ENCODE measurements at places on chromosomes 12 and 14.
A peak's percentile ranks its signal among the peaks of the same experiment; 100 is the strongest.

- DNase-seq = no peak
Measured at GRCh38 chr14:26218861-26219260, 379.0 kb downstream of the NOVA1 start.

GRCh38 chr12:51023625-51024382 lies 2.4 kb downstream of the SLC11A2 start:
- peak; percentile 9 for DNase-seq

DNA sequence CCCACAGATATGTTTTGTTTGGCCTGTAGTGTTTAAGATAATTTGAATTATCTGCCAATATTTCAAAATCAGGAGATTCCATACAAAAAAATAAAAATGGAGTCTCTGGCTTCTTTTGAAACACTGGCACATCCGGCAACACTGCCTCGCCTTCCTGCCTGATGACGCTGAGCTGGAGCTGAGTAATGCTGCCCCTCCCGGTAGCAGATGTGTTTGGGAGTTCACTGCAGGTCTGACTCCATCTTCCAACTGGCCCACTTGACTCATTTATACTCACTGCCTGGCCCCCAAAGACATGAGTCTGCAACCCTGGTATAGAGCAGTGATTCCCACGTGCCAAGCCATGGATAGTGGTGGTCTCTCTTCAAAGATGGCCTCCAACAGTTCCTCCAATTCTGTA lies 7.4 kb downstream of the CIT start:
- peak; percentile 94 for DNase-seq

DNA sequence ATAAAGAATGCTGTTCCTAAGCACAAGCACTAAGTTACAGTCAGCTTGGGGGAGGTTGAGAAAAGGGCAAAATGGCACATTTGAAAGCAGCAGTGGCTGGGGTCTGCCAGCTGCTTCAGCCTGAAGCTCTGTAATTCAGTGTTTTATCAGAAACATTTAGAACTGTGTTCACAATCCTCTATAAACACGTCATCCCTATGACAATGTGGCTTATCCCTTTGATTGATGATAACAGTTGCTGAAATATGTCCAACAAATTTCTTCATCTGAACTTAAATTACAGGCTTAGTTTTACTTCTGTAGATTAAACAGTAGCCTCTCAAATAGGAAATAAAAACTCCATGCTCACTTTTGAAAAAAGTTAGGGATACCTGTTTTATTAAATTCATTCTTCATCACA lies 108.8 kb downstream of the VEZT start:
- DNase-seq = peak; percentile 92

DNA sequence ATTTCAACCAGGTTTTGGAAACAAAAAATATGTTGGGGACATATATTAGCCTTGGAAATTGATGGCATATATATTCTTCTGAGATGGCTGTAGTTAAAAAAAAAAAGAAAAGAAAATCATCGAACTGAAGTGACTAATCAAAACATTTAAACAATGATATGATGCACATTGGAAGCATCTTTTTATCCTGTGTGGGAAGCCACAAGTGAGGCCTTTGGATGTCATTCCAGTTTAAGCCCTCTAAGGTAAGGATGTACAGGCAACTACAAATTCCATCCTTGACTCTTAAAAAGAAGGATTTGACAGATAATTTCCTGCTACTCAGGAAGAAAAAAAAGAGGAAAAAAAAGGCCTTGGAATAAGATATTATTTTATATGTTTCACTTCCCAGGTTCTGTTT lies 9.6 kb upstream of the PTPRB start:
- peak; percentile 70 for DNase-seq

DNA sequence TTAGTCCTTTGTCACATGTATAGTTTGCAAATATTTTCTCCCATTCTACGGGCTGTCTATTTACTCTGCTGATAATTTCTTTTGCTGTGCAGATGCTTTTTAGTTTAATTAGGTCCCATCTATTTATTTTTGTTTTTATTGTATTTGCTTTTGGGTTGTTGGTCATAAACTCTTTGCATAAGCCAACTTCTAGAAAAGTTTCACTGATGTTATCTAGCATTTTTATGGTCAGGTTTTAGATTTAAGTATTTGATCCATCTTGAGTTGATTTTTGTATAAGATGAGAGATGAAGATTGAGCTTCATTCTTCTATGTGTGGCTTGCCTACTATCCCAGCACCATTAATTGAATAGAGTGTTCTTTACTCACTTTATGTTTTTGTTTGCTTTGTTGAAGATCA lies 1008.4 kb upstream of the ATXN7L3B start:
- DNase-seq = no peak

GRCh38 chr14:92630367-92630766 lies 116.8 kb downstream of the RIN3 start:
- no peak for DNase-seq

DNA sequence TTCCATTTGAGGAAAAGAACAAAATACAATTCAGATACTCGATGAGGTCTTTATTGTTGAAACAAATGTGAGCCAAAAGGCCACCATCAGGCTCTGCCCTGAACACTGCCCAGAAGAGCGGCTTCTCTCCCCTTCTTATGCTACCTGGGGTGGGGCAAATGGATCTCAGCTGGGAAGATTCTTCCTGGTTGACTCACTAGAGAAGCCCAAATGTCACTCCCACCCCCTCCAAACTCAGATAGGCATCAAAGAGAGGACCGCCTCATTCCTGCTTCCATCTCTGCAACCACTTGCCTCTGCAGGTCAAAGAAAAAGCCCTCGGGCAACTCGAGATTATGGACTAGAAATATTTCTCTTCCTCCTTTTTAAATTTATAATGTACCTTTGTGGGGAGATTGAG lies 55.8 kb downstream of the TBX3 start:
- DNase-seq = no peak

DNA sequence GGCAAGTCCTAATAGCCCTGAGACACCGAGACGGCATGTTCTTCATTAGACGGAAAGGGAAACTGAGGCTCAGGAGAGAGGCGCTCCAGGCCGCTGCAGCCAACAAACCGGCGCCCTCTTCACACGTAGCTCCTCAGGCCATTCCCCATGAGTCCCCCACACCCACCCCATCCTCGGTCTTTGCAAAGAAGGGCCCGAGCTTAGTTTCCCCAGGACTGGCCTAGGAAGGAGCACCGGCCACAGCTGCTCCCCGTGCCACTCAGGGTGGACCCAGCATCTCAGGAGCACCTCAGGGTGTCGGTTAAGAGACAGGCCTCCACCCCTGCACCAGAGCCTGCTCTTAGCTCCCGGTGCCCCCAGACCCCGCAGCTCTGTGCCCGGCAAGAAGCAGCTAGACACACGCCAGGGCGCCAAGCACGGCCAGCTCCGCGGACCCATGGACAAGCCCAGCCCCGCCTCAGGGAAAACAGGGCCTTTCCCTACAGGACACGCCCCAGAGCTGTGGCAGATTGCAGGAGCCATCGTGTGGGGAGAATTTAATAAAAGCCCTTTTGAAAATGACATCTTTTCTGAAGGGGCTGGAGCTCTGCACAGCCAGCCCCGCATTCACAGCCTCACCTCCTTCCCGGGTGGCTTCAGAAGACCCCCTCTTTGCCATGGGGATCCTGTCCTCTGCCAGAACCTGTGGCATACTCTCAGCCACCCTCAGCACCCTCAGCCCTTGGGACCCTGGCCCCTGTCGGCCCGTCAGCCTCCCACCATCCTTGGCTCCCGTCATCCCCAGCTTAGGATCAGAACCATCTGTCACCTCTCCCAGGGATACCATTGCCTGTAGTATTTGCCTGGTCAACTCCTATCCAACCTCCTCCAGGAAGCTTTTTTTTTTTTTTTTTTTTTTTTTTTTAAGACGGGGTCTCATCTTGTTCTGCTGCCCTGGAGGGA lies 59.7 kb downstream of the LGMN start:
- DNase-seq = no peak

DNA sequence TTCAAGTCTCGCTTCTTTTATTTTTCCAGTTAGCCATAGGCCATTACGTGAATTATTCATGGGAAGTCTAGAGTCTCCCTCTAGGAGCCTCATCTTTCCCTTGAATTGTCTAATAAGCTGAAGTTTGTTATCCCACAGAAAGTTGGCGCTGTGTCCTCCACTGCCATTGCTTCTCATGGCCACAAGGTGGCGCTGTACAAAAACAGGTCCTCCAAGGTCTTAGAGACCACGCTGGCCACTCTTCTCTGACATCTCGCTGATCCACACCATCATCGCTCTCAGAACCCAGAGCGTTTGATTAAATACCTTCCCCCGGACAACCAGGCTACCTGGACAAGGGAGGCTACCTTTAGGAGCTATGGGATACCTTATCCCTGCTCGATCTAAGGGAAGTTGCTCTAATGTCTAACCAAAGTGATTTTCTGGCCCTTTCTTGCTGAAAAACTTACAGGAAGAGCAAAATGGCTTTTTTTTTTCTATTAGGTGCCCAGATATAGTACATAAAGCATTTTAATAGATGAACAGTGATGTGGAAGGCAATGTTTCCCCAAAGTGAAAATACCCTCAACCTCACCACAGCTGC lies 110.0 kb downstream of the CCDC60 start:
- peak; percentile 61 for DNase-seq

- peak; percentile 14 for DNase-seq
Measured at GRCh38 chr12:3520168-3520567, 29.2 kb downstream of the PRMT8 start.

DNA sequence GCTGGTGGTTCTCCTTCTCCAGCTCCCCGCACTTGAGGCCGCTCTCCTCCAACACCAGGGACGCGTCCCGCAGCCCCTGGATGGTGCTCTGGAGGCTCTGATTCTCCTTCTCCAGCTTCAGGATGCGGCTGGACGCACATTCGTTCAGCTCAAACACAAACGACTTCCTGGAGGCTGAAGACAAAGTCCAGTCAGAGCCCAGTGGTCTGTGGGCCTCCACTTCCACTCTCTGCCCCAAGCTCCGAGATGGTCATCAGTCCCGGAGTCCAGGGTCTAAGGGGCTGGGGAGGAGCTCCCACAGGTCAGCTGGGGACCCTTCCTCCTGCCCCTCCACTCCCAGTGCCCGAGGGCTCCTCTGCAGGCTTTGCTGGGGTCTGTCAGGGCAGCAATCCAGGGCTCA lies 76.6 kb upstream of the GPR68 start:
- no peak for DNase-seq

DNA sequence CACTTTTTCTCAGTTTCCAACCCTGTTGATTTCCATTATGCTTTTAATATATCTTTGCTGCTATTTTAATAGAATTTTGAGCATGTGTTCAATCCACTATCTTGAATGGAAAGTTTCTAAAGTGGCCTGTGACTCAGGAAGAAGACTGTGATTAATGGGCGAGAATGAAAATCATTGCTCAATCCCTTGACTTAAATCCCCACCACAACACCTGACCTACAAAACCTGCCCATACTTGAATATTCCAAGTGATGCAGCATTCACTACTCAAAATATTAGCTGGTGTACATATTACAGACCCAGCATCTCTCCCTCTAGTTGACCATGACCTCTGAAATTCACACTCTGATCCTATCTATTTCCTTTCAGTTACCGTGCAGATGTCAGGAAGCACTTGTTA lies 1.3 kb upstream of the OAS3 start:
- no peak for DNase-seq

DNA sequence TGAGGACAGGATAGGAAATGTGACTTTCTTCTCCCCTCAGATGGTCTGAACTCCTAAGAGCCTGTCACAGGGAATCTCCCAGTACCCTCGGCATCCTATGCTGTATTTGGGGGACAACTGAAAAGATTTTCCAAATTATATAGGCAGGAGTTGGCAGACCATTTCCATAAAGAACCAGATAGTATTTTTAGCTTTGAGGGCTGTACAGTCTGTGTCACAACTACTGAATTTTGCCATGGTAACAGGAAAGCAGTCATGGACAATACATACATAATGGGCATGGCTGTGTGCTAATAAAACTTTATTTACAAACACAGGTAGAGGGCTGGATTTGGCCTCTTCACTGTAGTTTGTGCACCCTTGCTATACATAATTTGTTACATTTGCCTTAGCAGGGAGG lies 30.4 kb upstream of the TMEM132C start:
- DNase-seq = no peak

Measured in LHCN-M2 (cell line).